ENCODE measurements at places on chromosomes 7 and 10.

DNA sequence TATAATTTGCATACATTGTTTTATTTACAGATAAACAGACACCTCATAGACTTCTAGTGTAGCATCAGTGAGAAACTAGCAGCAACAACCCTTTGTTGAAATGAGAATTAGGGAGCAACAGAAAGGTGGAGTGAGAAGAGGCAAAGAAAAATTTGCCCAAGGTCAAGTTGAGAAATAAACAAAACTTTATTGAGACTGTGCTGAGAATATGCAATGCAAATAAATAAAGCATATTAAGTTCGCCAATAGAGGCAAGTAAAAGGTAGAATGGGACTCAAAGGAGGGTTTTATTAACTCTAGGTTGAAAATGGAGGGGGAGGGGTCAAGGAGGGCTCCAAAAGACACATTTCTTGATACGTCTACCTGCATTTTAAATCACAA is 49.7 kb downstream of the CACNA2D1 start:
- DNase-seq = no peak

DNA sequence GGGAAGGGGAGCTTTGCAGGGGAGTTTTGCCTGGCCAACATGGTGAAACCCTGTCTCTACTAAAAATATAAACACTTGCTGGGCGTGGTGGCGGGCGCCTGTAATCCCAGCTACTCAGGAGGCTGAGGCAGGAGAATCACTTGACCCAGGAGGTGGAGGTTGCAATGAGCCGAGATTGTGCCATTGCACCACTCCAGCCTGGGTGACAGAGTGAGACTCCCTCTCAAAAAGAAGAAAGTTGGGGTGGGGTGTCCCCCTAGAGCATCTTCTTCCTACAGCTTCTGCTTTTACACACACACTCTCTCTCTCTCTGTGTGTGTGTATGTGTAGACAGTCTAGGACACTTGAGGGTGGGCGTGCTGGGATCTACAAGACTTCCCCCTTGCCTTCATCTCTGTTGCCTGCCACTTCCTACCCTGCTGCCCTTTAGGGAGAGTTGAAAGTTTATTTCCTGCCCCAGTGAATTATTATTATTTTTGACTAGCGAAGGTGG is 21.7 kb downstream of the PLAU start:
- no peak for DNase-seq

DNA sequence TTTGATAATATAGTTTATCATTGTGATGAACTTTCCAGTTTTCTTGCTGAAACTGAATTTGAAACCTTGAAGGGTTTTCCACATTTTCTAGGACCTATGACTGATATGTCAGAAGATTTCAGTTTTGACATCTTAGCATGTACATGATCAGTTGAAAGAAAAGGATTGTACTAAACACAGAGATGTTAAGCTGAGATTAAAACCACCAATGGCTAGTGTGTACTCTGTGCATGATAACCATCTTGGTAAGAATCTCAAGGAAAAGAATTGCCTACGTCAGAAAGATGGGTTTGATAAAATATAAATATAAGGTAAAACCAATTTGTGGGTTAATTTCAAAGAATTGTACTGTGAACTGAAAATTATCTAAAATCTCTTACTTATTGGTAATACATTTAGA is 776.4 kb downstream of the GATA3 start:
- DNase-seq = no peak

- DNase-seq = no peak
Measured at GRCh38 chr10:4120096-4120853, 335.3 kb upstream of the KLF6 start.

DNA sequence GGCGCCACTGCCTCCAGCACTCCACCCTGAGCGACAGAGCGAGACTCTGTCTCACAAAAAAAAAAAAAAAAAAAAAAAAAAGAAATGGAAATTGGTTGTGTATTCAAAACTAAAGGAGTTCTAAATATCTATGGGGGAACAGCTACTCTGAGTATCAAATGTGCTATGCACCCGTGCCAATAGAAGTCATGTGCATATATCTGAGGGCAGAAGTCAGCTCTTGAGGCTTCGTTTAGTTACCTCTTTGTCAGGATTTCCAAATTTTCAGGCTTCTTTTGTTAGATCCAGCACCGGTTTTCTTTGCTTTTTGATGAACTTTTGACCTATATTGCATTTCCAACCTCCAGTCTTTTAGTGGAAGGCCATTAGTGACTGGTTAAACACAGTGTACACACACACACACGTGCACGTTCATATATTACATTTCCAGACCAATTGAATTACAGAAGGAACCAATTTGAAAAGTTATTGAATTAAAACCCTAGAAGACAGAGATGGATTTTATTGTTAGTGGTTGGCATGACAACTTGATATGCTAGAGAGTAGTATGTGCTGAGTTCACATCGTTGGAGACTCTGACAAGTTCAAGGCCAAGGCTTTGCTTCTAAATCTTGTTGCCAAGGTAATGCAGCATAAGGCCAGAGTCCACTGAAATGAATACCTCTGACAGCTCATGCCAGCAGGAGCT is 33.1 kb upstream of the ADD3 start:
- no peak for DNase-seq

GRCh38 chr10:48253970-48254657 is 20.4 kb downstream of the FRMPD2 start:
- DNase-seq = no peak

DNA sequence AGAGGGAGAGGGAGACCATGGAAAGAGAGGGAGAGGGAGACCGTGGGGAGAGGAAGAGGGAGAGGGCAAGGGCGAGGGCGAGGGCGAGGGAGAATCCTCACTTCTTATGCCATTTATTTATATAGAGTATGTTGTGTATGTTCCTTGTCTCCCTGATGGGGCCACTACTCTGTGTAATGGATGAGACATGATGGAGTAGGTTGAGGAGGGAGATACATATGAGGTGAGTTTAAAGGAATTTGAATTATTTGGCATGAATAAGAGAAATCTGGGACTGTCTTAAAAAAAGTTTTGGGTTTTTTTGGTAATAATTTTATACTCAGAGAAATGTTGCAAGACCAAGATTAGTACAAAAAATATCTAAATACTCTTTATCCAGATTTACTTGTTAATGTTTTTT is 20.1 kb downstream of the CCSER2 start:
- DNase-seq = no peak

GRCh38 chr7:2312267-2312929 is 1.8 kb downstream of the SNX8 start:
- no peak for DNase-seq

DNA sequence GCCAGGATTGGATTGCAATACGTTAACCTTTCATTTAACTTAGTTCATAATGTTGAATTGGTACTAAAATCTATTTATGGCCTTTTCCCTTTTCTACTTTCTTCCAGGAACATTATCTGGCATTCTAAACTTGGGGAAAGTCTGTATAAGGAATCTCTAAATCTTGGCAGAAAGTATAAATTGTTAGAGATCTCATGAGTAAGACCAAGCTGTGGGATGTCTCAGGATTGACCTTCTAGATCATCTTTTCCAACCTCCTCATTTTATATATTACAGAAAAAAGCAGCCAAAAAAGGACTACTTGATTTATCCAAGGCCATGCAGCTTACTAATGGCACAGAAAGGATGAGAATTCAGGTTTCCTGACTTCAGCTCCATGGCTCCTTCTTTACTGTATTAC is 598.3 kb downstream of the INHBA start:
- DNase-seq = no peak

- no peak for DNase-seq
Measured at GRCh38 chr10:114472877-114473253, 68.6 kb upstream of the AFAP1L2 start.

DNA sequence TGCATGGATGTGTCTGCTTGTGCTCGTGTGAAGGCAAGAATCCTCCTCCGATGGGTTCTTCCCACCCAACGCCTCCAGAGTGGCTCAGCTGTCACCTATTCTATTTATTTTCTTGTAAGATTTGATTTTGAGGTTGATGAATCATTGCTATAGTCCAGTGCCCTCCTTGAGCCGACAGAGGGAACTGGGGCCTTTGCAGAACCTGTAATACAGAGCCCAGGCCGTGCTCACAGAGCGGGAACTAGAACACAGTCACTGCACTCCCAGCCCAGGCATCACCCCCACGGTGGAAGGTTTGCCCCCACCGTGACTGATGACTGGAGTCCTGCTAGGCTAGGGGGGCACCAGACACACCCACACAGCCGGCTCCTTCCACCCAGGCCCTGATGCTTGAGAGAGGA is 2.0 kb downstream of the RARRES2 start:
- DNase-seq = no peak

GRCh38 chr7:132307465-132307864 is 268.8 kb downstream of the PLXNA4 start:
- no peak for DNase-seq

DNA sequence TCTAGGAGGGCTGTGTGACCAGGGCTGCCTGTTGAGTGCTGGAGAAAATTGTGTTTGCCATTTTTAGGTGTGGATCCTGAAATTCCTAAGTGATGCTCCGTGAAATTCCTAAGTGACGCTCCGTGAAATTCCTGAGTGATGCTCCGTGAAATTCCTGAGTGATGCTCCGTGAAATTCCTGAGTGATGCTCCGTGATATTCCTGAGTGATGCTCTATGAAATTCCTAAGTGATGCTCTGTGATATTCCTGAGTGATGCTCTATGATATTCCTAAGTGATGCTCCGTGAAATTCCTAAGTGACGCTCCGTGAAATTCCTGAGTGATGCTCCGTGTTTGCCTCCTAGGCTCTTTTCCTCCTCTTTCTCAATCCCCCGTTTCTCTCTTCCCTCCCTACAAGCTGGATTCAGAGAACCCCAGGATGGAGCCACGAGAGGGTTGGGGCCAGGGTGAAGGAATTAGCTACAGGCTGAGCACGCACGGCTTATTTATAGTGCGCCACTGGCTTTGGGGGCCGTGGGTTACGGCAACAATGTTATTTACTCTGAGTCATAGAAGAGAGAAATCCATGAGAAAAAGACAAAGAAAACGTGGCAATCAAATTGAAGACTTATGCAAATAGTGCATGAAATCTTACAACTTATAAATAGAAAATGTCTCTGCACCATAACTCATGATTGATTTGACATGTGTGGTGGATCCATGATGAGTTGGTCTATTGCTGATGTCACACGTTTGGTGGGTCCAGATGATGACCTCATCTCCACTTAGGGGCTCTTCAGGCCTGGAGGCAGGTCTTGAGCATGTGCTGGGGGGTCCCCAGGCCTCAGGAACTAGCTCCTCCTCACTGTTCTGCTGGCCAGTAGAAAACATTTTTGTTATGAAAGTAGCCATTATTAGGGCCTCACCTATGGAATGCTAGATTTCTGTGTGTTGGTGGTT is 224.6 kb downstream of the WDR37 start:
- no peak for DNase-seq

DNA sequence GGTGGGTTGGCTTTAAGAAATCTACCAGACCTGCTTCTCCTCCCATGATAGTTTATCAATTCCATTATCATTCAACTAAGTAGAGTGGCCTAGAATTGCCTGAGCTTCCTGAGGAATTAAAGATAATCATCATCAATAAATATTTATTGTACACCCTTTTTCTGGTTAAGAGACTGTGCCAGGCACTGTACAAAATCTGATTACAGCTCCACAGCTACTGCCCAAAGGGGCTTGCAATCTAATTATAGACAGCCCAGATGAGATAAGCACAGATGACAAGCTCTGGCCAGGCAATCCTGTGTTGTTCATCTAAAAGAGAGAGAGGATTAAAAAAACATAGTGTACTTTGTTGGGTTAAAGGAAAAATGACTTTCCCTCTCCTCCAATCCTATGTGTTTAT is 586.4 kb downstream of the GATA3 start:
- no peak for DNase-seq

DNA sequence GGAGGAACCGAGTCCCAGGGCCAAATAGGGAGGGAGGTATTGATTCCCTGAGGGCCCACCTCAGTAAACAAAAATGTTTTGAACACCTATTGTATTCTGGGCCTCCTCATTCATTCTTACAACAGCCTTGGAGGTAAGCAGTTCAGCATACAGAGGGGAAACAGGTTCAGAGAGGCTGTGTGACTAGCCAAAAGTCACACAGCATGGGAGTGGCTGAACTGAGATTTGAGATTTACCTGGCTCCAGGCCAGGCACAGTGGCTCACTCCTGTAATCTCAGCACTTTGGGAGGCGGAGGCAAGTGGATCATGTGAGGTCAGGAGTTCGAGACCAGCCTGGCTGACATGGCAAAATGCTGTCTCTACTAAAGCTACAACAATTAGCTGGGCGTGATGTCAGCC is 107.2 kb downstream of the TMEM130 start:
- no peak for DNase-seq

- no peak for DNase-seq
Measured at GRCh38 chr7:57415730-57416129, 34.2 kb upstream of the ZNF716 start.

GRCh38 chr10:55800602-55801352 is 560.3 kb downstream of the ZWINT start:
- no peak for DNase-seq

DNA sequence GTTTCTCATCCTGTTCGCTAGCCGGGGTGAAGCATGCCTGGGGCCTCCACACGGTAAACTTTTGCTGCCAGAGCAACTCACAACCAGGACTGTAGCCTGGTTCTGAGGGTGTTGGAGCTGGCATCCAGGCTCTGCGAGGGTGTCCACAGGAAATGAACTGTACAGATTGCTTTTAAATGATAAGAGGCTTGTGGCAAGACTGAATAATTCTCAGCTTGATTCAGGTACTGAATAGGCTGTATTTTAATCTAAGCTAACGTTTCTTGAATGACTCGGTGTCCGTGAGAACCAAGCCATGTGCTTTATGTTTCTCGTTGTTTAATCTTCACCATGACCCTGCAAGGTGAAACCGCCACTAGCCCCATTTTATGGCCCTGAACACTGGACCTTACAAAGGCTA is 49.3 kb downstream of the EEPD1 start:
- DNase-seq = no peak

DNA sequence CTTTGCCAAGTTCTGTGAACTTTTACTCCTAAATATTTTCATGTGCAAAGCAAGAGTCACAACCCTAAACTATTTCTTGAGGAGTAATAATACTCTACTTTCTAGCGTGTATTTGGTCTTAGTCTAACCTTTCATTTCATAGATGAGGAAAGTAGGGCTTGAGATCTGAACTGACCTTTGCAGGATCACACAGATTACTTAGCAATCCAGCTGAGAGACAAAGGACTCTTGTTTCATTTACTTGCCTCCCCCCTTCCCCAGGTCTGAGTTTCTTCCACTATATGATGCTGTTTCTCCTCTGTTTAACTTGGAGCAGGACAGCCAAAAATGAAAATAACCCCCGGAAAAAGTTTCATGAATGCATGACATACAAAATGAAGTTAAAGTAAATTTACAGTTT is 75.3 kb upstream of the PTN start:
- no peak for DNase-seq

All from stimulated activated CD8-positive, alpha-beta memory T cell treated with anti-CD3 and anti-CD28 coated beads, Interleukin-15, amount 100 ng/mL, for 48 hours (primary cell).